CD4-positive, alpha-beta T cell treated with Interleukin-1 beta for 1 hour (primary cell): ENCODE measurements at places on chromosomes 13 and 19.

- DNase-seq = no peak
These were observed 2.5 kb downstream of the SHISA7 start for GRCh38 chr19:55440411-55441105.

- DNase-seq = peak; percentile 57
These were observed 1.3 kb upstream of the BSG start for GRCh38 chr19:570937-571565.

- peak; percentile 58 for DNase-seq
These were observed 40.6 kb upstream of the ZNF681 start for GRCh38 chr19:23799321-23799720.

- DNase-seq = no peak
These were observed 8.1 kb downstream of the ZNF708 start for GRCh38 chr19:21321134-21321533.

DNA sequence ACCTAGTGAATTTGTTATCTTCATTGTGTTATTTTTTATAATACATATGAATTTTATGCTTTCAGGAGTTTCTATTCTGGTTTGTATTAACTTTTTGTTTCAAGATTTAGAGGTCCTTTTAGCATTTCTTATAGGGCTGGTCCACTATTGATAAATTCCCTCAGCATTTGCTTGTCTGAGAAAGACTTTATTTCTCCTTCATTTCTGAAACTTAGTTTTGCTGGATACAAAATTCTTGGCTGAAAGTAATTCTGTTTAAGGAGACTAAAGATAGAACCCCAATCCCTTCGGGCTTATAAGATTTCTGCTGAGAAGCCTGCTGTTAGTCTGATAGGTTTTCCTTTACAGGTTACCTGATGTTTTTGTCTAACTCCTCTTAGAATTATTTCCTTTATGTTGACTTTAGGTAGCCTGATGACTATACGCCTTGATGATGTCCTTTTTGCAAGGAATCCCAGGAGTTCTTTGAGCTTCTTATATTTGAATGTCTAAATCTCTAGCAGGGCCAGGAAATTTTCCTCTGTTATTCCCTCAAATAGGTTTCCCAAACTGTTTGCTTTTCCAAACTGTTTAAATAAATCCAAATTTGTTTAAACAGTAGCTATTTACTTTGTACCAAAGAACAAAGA, 127.1 kb downstream of the CYSLTR2 start:
- no peak for DNase-seq

GRCh38 chr13:86725105-86725504, 925.9 kb upstream of the SLITRK6 start:
- DNase-seq = no peak

DNA sequence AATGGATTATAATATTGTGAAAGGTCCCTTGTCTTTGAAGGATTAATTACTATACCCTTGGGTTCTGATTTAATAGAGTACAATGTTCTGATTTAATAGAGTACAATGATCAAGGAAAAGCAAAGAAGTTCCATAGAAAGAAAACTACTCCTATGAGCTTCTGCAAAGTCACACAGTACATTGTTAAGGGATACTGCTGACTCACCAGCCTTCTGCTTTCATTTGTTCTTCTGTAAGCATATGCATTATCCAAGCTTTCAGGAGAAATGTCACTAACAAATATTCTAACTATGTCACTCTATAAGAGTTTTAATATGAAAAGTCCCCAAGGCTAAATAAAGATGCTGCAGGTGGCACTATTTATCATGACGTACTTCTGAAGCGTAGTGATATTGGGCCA, 396.7 kb downstream of the RFC3 start:
- no peak for DNase-seq
